ENCODE measurements at places on chromosomes 3 and 15.

DNA sequence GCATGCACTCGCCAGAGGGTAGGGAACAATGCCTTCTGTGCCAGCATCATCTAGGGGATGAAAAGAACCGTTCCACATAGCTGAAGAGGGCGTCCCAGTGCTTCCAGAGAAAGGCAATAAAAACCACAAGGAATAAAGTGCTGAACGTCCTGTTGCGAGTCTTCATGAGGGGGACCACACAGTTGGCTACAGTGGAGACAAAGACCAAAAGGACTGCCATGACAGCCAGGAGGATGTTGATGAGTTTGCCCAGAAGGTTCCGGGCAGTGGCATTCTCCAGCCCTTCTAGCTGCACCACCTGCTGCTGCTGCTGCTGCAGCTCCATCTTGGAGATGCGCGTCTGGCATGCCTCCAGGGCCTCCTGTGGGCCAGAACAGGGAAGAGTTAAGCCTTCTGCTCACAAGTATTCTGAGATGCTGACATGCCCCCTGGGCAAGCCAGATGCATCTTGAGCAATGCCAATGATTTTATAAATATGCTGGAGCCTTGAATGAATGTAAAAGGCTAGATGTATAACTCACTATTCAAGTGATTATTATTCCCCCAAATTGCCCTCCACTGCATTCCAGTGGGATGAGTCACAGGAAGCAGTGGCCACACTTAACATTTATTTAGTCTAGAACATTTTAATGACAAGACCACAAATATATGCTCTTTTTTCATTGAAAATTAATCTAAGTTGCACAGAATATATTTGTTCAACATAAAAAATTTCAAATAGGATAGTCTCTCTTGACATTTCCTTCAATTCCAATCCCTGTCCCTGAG is 45.1 kb upstream of the PLXND1 start:
- DNase-seq, result no peak

- no peak for DNase-seq
Measured at GRCh38 chr3:157405457-157405856, 31.2 kb upstream of the PTX3 start.

DNA sequence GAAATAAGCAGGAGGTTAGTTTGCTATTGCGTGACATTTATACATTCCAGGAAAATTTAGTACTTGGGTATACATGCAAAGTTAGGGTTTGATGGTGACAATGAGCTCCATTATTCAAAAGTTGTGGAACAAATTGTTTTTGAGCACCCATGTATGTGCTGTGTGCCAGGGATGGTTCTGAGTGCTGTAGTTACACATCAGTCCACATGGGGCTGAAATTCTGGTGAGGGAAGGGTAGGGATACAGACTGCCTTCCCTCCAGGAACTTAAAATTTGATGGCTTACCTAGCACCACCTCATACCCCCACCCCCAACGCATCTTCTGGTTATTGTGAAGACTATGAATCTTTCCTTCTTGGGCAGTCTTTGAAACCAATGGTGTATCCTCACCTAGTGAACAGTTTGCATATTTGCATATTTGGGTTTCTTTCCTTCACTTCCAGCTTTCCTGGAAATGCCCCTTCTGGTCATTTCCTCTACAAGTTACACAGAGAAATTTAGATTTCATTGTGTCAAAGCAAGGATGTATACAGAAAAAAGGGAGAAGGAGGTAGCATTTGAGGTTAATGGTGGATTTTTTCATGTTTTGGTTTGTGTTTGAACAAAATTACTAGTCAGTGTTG is 222.0 kb upstream of the IL12A start:
- no peak for DNase-seq

DNA sequence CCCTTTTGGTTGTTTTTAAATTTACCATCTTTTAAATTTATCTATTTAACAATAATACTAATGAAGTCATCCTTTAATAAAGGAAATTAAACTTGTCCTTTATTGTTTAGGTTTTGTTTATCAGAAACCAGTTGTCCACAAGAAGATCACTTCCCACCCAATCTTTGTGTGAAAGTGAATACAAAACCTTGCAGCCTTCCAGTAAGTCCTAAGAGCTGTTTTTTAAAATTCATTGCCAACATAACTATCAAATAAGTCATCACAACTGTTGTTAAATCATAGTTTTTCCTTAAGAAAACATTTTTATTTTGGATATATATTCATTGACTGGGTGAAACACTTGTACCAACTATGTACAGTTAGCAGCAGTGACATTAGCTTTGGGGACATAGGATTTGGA is 59.4 kb downstream of the CALML4 start:
- DNase-seq, result no peak

DNA sequence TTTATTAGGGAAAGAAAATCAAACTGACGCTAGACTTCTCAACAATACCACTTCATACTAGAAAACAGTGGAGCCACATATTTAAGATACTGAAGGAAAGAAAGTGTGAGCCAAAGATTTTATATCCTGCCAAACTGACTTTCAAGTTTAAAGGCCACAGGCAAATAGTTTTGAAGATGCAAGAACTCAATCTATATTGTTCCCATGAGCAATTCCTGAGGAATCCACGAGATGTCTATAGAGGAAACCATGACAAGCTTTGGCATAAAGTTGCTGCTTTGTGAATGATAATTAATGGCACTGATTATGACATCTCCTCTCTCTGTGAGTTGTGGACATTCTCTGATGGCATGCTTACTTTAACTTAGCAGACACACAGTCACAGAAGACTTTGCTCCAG is 276.1 kb upstream of the GOLGA6L4 start:
- no peak for DNase-seq

GRCh38 chr15:40472171-40472727 is 1.5 kb downstream of the CHST14 start:
- DNase-seq, result no peak

GRCh38 chr3:189897406-189897805 is 223.3 kb downstream of the P3H2 start:
- no peak for DNase-seq

GRCh38 chr3:183255348-183255730 is 2.3 kb downstream of the B3GNT5 start:
- DNase-seq, result no peak
